ENCODE measurements at places on chromosomes 2 and 18.

GRCh38 chr2:81327911-81328310, 1023.4 kb upstream of the LRRTM1 start:
- DNase-seq: no peak

GRCh38 chr2:134919341-134920210, 954 bp downstream of the CCNT2 start:
- no peak for DNase-seq

GRCh38 chr2:105080461-105080860, 42.6 kb downstream of the MRPS9 start:
- no peak for DNase-seq

- no peak for DNase-seq
These were observed 80.3 kb downstream of the SLC4A3 start for GRCh38 chr2:219707496-219708285.

DNA sequence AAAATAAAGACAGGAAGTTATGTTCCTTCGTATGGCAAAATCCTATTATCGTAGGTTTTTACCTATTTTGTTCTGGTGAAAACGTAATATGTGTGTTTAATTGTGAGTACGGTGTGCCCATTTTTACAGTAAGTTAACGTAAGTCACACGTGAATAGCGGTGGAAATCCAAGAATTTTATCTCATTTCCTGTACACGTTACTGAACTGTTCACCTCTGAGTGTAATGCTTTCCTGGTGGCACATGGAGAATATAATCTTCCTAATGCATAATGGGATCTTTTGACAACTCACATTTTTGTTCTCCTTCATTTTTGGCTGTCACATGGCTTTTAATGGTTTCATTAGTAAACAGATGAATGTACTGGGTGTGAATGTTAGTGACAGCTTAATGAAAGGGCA, 28.2 kb downstream of the BCL2L11 start:
- no peak for DNase-seq

DNA sequence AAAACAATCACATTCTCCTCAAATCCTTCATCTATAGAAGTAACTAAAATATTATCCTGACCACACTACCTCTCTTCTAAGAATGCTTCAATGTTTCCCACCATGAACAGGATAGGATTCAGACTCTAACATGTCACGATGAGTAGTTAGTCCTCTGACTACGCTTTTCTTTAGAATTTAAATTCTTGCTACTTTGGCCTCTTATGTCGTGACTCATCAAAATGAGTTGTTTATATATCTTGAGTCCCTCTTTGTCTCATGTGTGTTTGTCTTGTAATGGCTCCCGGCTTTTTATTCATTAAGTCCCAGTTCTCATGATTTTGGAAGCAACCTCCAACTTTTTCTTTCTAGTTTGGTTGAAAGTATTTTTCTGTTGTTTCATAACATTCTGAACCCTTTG, 1289.2 kb downstream of the DSC3 start:
- peak; percentile 49 for DNase-seq

- no peak for DNase-seq
These were observed 843.6 kb downstream of the SUCLG1 start for GRCh38 chr2:83615511-83615910.

DNA sequence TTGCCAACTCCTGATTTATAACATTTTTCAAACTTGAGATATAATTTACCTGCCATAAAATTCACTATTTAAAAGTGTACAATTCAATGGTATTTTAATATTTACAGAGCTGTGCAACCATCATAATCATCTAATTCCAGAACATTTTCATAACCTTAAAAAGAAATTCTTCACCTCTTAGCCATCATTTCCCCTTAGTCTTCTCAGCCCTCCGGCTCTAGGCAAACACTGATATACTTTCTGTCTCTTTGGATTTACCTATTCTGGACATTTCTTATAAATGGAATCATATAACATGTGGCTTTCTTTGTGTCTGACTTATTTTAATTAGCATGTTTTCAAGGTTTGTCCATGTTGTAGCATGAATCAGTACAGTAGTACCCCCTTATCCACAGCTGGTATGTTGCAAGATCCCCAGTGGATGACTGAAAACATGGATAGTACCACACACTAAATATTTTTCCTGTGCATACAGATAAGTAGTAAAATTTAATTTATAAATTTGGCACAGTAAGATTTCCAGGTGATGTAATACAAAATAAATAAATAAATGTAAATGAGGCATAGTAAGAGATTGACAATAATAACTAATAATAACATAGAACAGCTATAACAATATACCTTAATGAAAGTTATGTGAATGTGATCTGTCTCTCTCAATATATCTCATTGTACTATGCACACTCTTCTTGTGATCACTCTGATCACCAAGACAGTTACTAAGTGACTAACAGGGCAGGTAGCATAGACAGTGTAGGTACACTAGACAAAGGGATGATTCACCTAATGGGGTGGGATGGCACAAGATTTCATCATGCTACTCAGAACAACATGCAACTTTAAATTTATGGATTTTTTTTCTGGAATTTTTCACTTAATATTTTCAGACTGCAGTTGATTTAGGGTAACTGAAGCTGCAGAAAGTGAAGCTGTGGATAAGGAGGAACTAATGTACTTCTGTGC, 73.1 kb downstream of the RAB3GAP1 start:
- no peak for DNase-seq

- no peak for DNase-seq
These were observed 2.5 kb upstream of the OSR1 start for GRCh38 chr2:19360966-19361321.

- DNase-seq: no peak
These were observed 32.3 kb downstream of the RALBP1 start for GRCh38 chr18:9507565-9508088.

GRCh38 chr2:5766056-5766455, 73.9 kb downstream of the SOX11 start:
- no peak for DNase-seq

DNA sequence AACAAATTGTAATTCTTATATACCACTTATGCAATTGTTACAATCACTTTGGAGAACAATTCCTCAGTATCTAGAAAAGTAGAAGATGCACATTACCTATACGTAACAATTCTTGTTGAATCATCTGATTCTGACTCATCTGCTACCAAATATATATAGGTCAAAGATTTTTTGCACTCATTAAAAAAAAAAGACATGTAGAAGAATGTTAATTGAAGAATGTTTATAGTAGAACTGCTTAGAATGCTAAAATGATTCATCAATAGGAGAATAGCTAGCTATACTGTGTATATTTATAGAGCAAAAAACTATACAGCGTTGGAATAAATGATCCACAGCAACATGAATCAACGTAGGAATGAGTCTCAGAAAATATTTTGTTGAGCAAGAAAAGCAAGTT, 29.5 kb upstream of the STAT1 start:
- peak; percentile 50 for DNase-seq

DNA sequence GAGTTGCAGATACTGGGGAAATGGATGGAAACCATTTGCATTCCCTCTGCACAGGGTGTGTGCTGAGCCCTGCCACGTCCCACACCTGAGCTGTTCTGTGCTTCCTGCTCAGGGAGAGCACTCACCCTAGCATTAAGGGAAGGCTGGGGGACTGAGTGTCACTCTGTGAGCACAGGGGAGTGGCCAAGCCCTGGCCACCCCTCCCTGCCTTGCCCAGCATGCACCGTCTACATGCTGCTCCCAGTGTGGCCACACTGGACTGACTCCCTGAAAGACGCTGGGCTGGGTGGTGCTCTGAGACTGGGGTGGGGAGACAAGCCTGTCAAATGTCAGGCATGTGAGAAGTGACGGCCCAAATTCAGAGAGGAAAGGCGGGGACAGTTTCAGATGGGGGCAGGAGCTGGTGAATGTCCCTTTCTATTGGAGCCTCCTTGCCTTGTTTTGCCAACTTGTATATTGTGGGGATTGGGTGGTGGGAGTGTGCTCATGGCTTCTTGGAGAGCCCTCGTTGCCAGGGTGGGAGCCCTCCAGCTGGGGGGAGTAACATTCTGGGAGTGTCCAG, 298.4 kb upstream of the HS6ST1 start:
- DNase-seq: no peak

GRCh38 chr2:18626256-18626668, 36.9 kb upstream of the NT5C1B start:
- DNase-seq: peak; percentile 72

DNA sequence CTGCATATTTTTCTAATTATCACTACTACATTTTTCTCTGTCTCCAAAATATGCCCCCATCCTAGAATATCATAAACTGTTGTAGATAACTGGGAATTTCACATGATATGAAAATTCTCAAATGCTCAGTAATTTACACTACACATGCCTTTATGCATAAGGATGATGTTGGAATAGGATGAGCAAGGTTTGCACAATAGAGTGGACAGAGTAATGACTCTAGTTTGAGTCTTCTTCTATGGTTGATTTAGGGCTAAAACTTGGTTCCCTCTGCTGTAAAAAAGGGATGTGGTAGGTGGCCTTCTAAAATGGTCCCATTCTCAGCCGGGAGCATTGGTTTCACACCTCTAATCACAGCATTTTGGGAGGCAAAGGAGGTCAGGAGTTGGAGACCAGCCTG, 129.9 kb downstream of the BCL11A start:
- DNase-seq: no peak

DNA sequence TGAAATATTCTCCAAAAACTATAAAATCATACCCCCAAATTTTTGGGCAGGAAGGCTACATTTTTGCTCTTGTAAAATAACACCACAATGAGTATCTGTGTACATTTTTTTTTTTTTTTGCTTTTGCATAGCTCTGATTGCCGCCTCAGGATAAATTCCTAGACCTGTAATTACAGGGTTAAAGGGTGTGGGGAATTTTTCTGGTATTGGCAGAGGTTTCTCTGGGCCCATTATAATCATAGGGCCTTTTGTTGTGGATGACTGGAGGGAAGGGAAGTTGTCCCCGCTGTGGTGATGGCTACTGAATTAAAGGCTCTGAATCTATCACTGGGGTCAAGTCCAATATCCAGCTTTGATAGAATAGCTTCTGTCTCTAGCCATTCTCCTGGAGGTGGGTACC, 26.6 kb downstream of the CCDC195 start:
- DNase-seq: no peak

DNA sequence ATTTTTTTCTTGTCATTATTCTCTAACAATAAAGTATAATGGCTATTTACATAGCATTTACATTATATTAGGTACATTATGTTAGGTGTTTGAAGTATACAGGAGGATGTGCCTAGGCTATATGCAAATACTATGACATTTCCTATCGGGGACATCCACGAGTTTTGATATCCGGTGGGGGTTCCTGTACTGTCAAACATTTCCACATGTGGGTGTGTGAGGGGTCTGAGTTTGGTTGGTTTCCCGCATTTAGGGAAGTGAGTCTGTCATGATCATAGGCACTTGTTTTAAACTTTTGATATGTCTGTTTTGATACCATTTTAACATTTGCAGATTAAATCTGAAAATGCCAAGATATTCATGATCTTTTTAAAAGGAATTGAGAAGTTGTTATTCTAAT, 76.0 kb downstream of the CEP192 start:
- DNase-seq: no peak

DNA sequence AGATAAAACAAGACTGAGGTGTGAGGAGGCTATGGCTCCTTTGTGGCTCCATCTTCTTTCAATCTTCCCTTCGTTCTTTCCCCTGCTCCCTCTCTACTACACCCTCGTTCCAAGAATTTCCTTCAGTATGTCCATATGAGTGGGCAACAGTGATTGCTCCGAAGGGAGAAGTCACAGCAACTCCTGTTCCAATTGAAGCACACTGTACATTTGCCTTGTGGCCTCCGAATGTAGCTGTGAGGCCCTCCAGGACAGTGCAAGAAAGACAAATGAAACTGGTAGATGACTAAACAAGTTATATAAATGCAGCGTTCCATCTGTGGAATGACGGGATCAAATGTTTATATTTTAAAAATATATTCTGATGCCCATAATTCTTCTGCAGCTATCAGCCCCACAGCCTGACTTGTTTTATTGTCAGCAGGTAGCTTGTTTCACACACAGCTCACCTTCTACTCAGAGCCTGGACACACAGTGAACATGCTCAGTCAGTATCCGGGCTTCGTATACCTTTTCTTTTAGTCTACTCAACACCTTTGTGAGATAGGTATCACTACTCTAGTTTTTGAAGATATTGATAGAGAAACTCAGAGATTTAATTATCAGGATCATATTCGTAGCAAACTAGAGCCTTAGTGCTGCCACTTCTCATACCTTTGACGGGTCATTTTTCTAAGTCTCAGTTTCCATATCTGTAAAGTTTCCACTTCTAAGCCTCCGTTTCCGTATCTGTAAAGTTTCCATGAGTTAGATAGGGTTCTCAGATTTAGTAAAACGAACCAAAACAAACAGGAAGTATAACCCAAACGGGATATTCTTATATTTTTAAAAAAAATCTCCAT, 216.7 kb upstream of the STON1 start:
- no peak for DNase-seq

DNA sequence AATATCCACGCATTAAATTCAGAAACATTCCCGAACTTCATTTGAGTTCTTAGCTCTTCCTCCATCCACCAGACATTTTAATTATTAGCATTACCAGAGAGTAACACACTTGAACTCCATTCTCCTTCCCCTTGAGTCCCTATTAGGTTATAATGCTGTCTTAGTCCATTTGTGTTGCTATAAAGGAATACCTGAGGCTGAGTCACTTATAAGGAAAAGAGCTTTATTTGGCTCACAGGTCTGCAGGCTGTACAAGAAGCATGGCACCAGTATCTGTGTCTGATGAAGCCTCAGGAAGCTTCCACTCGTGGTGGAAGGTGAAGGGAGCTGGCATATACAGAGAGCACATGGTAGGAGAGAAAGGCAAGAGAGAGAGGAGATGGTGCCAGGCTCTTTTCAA, 25.4 kb downstream of the TBC1D8 start:
- DNase-seq: no peak

GRCh38 chr2:46870051-46870839, 45.4 kb downstream of the MCFD2 start:
- DNase-seq: no peak

DNA sequence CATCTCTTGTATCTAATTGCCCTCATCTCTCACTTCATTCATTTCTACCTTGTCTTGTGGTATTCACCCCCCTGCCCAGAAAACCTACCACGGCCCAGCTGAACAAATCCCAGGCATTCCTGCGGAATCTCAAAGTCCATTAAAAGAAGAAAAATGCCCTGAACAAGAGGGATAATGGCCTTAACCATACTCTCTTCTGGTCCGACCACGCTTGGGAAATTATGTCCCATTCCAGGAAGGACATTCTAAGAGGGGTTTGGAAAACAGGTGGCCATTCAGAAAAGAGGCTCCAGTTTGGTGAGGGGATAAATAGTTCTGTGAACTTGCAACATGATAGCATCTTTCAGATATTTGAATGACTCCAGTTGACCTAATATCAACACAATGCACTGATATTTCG, 349.9 kb upstream of the ZNF521 start:
- no peak for DNase-seq

- no peak for DNase-seq
These were observed 38.3 kb downstream of the APLF start for GRCh38 chr2:68505603-68506159.

- no peak for DNase-seq
These were observed 2.7 kb upstream of the WIPF1 start for GRCh38 chr2:174600349-174600748.

DNA sequence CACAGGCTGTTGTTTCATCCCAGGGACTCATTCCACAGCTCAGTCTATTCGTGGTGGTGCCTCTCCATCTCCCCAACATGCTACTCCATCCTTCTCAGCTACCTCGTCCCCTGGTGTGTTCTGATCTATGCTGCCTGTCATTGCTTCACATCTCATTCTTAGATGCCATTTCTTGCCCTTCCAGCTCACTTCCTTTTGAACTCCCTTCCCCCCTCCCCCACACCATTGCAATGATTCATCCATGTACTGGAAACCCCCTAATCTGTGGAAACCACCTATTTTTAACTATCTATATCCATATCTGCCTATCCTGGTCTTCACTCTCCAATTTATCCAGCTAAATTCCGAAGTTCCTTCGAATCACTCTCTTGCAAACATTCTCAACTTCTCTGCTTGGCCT, 65.7 kb upstream of the PARD3B start:
- no peak for DNase-seq

All from HFFc6 (cell line).